ENCODE measurements at places on chromosomes 4 and X.

DNA sequence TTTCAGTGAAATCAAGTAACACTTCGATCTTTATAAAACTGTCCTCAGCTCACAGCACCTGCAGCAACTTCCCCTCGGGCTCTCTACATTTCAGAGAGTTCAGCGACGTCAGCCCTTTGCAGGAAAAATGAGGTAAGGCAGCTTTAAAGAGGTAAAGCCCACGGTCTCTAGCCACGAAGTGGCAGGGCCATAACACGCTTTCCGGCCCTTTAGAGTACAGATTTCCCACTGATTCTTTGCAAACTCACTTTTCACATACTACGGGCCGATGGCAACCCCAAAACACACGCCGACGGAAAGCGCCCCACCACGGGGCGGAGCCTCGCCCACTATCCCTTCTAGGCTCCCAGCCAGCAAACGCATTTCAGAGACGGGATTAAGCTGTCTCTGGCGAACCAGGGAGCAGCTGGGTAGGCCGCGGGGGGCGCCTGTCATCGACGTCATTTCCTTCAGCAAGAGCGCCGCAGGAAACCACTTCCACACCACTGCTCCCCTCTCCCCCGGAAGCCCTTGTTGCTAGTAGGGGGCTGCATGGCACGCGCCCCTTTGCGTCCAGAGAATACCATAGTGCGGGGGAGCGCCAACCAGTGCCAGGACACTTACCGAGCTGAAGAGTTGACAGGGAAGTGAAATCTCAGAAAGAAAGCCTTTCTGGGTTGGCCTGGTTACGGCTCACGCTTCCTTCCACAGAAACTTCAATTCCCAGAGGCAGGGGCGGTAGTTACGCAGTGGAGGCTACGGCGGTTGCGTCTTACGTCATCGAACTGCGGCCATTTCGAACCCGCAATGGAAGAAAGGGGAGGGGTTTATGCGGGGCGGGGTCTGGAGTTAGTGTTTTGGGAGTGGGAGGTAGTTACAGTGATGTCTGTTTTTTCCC lies at the start of gene TRMT10A:
TSS of gene TRMT10A (minus strand) at position 730 of the 877 bp plus-strand sequence. CDS start 4,701 bp downstream, outside the sequence.
- DNase-seq = peak; percentile 99

GRCh38 chr4:2066011-2066551 lies 7.0 kb downstream of the NAT8L start:
- no peak for DNase-seq

GRCh38 chr4:65007841-65008439 lies 598.7 kb upstream of the TECRL start:
- DNase-seq = peak; percentile 31

DNA sequence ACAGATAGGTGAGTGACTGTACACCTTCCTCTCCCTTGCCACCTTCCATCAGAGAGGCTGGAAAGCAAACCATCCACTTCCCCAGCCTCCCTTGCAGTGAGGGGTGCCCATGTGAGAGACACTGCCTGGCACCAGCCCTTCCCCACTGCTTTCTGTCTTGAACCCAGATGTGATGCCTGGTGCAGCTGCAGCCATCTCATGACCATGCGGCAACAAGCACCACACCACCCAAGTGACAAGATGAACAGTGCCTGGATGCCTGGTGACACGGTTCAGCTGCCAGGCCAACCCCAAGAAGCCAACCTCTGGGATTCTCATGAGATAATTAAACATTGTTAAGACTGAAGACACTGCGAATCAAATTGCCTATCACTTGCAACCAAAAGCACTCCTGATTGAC lies 31.4 kb downstream of the OTOP1 start:
- no peak for DNase-seq

DNA sequence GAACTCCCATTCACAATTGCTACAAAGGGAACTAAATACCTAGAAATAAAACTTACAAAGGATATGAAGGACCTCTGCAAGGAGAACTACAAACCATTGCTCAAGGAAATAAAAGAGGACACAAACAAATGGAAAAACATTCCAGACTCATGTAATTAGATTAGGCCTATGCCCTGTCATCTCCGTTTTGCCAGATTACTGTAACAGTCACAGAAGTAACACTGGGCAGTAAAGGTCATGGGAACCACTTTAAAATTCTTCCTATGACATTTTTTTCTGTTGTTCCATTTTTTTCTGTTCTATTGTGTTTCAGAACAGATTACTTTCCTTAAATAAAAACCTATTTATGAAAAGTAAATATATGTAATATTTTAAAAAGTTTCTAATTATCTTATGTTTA lies 199.4 kb upstream of the CENPE start:
- DNase-seq = no peak

GRCh38 chr4:3708103-3708510 lies 58.1 kb upstream of the ADRA2C start:
- DNase-seq = no peak

GRCh38 chr4:128686032-128686465 lies 123.5 kb upstream of the JADE1 start:
- no peak for DNase-seq

DNA sequence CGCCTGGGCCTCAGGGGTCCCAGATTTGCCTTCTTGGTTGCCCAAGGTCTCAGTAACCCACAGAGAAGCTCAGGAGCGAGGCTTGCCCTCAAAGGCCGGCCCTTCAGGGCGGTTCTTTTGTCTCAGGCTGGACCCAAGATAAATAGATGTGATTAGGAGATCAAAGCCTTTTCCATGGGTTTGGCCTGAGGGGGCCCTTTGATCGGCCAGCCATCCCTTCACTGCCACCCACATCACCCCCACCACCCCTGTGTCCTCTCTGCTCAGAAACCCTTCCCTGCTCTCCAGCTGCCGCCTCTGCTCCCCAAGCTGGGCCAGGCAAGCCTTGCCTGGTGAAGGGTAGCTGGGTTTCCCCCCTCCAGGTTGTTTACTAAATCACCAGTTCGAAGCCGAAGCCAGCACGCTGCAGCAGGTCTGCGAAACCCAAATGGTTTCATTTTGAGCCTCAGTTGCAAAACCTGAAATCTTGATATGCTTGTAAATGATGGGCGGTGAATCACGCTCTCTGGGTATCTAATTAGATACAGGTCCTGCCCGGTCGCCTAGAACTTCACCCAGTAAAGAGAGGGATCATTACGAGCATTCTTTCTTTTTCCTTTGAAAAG lies 202.6 kb upstream of the BCOR start:
- DNase-seq = no peak

DNA sequence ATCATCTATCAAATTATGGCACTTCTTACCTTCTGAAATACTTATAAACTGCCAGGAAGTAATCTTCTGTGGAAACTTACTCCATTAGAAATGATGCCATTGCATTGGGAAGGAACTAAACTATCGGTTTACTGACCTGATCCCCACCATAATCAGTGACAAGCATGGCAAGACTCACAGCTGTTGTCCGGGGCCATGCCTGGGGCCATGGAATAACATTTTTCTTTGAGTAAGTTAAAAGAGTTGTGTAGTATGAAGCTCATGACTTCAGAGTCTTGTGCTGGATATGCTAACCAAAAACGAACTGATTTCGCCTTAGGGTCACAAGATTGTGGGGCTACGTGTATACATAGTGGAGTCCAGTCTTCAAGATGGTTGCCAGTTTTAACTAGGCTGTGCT lies 15.4 kb downstream of the MTHFD2L start:
- DNase-seq = no peak

DNA sequence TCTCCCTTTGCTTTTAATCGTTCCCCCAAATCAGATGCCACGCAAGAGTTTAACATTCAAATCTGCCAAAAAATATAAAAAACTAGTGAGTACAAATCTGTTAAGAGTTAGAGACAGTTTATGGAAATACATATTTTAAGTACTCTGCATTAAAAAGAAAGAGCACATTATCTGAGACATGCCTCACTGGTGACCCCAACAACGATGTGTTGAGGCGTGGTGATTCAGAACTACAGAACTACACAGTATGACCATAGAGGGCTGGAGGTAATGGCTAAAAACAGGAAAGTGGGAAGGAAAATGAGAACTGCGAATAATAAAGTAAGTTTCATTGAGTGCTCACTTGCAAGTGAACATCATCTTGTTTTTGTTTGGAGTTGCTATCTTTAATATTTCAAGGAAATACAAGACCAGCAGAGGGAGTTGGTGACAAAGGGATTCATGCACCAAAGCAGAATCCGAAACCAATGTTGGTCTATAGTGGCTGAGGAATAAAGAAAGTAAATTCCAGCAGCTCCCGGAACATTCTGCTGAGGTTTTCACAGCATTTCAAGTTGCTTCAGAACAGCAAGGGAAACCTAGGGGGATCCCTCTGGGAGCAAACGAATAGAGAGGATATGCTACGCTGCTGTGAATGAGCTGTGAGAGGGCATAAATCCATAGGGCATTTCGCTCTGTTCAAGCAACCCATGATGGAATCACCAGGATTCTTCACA lies 92.2 kb downstream of the DCHS2 start:
- no peak for DNase-seq

GRCh38 chr4:3645711-3646679 lies 113.8 kb upstream of the LRPAP1 start:
- DNase-seq = no peak

DNA sequence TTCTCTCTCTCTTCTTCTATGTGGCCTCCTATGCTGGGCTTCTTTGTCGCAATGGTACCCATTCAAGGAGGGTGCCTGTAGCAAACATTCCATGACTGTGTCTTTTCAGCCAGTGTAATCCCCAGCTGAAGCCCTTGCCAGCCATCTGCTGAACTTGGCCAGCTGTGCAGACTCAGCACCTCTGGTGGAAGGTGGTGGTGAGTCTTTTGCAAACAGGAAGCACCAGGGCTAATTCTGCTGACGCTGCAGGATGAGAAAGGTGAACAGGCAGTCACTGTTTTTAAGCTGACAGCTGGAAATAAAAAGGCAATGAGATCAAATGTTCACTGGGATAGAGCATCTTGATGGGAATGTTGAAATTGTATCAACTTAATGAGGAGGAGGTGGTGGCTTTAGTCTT lies 298.7 kb upstream of the CLNK start:
- no peak for DNase-seq

DNA sequence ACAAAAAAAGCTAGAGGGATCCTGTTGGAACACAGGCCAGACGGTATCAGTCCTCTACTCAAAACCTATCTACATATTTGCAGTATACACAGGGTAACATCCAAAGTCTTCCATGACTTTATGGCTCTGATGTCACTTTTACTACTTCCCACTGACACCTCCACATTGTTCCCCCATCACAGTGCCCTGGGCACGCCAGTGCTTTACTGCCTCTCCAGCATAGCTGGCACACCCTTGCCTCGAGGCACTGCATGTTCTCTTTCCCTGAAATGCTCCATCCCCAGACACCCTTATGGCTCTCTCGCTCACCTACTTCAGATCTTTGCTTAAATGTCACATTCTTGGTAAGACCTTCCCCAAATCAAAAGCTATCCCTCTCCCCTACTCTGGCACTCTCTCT lies 6.3 kb upstream of the ATP10D start:
- DNase-seq = no peak

DNA sequence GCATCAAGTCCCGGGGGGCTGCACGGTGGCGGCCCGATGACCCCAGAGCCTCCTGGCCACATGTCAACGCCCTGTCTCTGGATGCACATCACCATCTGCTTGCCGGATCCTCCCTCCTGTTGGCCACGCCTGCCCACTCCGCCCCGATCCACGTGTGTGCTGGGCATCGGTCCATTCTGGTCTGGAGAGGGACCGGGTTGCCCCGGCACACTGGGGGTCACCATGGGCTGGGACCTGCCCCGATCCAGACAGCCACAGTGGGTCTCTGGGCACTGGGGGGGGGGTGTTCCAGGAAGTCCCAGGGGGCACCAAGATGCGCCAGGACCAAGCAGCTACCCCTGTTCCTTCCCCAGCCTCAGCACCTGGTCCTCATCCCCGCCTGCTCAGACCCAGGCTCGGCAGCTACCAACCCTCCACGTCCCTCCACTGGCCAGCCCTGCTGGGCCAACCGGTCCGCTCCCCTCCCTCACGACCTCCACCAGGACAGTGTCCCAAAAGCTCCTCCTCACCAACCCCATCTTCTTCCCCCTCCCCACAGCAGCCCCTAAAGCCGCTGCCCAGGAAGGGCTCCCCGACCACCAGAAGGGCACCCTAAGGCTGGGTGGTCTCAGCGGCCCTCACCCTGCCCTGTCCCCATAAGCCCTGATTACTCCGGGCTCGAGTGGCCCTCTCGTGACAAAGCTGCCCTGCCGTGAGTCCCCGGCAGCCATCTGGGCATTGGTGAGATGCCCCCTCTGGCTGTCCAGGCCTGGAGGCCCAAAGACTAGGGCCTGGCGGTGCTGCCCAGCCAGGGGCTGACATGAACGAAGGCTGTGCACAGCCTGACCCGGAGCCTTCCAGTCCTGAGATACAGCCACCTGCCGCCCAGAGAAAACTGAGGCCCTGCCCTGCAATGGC lies 4.6 kb downstream of the CTBP1 start:
- peak; percentile 8 for DNase-seq

DNA sequence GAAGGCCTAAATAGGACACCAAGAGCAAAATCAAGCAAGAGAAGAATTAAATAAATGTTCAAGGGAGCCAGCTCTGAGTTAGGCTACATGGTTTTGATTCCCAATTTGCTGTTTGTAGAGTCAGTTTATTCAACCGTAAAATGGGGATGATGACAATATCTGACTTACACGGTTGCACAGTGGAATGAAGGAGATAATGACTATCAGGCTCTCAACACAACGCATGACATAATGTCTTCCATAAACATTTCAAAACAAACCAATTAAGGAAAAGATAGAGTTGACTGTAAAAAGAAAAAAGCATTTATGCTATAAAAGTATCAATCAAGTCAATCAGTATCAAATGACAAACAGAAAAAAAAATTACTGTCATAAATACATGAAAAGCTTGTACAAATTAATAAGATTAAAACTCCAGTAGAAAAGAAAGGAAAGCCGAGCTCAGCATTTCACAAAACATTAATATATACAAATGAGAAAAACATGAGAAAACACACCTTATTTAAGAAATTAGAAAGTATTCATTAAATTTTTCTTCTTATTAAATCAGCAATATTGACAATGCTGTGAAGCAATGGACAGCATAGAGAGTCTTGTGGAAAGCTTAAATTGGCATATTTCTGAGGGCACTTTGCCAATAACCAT lies 179.0 kb downstream of the SCFD2 start:
- DNase-seq = no peak

GRCh38 chrX:40806513-40807220 lies 71.3 kb upstream of the MED14 start:
- no peak for DNase-seq

- no peak for DNase-seq
Measured at GRCh38 chr4:183388777-183389176, 55.7 kb upstream of the CDKN2AIP start.

- DNase-seq = no peak
Measured at GRCh38 chrX:13015536-13016236, 28.7 kb downstream of the FAM9C start.

DNA sequence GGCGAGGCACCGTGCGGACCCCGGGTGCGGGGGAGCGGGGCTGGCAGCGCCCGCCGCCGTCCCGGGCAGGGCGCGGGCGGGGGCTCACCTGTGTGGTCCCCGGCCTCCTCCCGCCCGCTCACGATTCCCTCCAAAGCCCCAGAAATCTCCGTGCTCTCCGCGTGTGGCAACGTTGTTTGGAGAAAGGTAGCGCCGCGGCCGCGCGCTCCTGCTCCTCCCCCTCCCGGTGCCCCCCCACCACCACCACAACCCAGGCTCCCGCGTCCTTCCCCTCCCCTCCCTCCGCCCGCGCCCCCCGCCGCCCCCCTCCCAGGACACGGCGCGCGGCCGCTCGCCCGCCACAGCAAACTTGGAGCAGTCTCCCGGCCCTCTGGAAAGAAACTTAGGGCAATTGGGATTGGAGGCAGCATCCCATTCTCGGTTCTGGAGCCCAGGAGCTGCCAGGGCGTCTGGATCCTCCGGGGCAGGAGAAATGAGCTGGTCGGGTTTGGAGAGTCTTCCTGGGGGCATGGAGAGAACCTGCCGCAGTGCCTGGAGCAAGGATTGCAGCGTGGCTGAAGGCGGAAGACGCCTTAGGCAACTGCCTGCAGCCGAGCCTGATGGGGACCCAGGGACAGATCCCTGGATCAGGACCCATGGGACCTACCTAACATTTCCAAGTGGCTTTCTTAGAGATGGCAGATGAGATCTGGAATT lies 855 bp downstream of the KLF3 start:
- DNase-seq = peak; percentile 81

All from WERI-Rb-1 (cell line).